ENCODE measurements at places on chromosomes 16 and 17.

DNA sequence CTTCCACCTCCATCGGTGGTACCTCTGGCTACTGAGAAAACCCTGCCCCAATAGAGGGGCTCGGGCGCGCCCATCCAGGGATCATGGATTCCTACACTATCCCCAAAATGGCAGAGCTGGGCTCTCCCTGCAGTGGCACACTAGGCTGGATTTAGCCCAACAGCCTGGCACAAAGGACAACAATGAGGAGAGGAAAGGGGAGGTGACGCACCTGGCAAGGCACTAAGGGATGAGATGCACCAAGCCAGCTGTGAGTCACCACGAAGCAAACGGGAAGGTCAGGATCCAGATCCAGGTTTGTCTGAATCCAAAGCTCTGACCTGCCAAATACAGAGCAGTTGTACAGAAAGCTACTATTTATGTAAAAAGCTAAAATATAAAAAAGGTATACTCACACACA lies 18.1 kb downstream of the UBE2O start:
- DNase-seq: no peak

DNA sequence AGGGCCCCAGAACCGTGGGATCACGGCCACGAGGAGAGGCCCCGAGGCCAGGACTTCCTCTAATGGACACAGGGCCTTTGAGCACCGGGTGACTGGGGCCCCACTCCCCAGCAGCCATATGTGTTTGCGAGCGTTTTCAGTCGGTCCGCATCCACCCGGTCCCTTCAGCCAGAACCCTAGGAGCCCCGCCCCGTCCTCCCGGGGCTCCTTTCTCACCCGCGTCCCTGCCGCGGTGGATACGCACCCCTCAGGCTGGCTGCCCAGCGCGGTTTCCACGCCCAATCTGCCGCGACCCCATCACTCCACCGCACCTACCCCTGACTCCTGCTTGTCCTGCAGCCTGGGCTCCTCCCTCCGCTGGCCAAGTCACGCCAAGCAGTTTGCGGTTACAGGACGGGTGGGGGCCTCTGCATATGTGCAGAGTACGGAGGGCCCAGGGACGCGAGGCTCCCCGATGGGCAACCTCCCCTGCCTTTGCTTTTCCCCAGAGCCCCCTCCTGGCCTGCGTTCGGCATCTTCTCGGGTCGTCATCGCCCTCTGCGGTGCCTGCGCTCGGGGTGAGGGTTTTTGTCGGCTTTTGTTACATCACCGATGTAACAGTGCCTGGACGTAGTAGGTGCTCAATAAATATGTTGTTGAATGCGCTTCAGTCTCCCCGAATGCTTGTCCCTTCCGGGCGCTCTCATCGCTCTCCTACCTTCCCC lies 1.0 kb upstream of the TTYH2 start:
- no peak for DNase-seq

GRCh38 chr17:62380253-62380652 lies at the start of gene EFCAB3:
Gene EFCAB3, plus strand, starts transcription at chr17:62380553. Its CDS starts 2,427 bp downstream, at chr17:62382980.
- DNase-seq: no peak

GRCh38 chr16:46618516-46618915 lies 2.7 kb downstream of the SHCBP1 start:
- DNase-seq: no peak

GRCh38 chr16:74585846-74586443 lies 21.0 kb downstream of the GLG1 start:
- no peak for DNase-seq

- no peak for DNase-seq
Observed at GRCh38 chr17:81127526-81128177, 37.7 kb upstream of the PVALEF start.
